ENCODE measurements at places on chromosomes 6 and 20. TPM values are rescaled to one million over a fixed set of nuclear protein-coding genes. Genes with fewer than 3 reads are reported as not detected.

DNA sequence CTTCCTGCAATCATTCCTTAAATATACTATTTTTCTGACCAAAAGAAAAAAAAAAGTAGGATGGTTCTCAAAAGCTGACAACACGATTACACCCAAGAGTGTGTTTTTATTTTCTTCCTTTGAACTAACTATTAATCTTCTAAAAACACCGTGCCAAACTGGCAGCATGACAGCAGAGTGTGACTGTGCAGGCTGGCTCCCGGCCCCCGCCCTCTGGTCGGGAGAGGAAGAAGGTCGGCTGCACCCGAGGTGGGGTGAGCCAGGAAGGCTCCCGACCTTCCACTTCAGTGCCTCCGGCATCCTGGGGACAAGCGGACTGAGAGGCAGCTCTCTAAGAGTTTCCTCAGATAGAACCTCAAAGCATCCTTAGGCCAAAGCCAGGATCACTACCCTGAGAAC, 29.2 kb downstream of the SLC22A23 start:
- peak; percentile 90 for DNase-seq

DNA sequence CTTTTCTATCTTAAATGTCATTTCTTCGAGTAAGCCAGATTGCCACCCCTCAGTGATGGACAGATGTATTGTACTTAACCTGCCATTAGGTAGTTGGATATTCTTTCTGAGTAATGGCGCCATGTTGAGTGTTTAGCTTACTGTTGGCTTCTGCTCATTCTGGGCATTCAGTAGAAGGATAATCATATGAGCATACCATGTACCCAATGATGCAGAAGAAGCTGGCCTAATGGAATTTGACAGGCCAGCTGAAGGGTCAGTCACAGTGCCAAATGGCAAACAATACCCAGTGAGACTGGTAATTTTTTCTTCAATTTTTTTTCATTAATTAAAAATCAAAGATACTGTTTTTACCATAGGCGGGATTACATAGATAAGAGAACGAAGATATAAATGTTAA, 1010.8 kb upstream of the EYS start:
- no peak for DNase-seq

GRCh38 chr20:34538671-34539123, 19.8 kb upstream of the MAP1LC3A start:
- DNase-seq = peak; percentile 76

- DNase-seq = no peak
Measured at GRCh38 chr6:8336406-8337057, 98.8 kb downstream of the SLC35B3 start.

DNA sequence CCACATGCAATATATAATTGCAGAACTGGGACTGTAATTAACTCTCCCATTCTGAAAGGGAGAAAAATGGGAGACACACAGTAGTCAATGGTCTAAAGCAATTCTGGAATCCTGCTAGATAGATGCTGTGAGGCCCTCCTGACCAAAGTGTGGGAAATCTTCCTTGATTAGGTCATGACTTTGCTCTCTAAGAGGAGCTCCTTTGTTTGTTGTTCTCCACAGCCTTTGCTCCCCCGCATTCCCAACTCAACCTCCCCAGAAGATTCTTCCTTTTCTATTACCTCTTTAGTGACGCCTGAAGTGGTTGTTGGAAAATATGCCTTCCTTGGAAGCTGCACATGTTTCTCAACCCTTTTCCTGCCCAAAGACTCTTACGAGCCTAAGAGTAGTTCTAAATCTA, 28.8 kb upstream of the LIN28B start:
- no peak for DNase-seq

- no peak for DNase-seq
Measured at GRCh38 chr6:99739526-99739925, 132.9 kb downstream of the PRDM13 start.

DNA sequence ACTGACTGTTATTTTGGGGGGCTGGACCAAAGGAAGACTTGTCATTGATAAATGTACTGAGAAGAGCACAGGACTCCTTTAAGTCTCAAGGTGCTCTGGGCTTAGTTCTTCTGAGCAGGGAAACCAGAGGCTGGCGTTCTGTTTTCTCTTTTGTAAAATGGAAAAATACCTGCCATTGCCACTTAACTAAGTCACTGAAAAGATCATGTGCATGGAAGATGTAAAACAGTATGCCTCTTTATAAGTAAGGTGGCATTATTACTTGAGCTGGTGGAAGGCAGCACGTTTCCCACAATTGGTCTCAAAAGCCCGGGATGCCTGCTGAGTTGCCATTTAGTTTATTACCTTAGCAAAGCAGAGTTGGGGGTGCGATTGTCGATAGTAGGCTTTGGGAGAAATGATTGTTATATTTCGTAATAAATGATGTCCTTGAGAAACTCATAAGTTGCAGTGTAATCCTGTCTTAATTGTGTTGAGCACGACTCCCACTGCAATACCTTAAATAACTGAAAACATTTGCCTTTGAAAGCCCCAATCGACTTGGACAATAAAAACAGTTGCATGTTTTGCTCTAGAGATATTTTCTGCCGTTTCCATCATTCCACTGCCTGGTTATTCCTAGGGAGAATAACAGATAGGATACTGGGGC, 3.6 kb downstream of the JARID2 start:
- DNase-seq = no peak

GRCh38 chr6:73923905-73924485, 228.0 kb downstream of the CD109 start:
- no peak for DNase-seq

- no peak for DNase-seq
Measured at GRCh38 chr6:25640446-25640845, 11.6 kb upstream of the SCGN start.

DNA sequence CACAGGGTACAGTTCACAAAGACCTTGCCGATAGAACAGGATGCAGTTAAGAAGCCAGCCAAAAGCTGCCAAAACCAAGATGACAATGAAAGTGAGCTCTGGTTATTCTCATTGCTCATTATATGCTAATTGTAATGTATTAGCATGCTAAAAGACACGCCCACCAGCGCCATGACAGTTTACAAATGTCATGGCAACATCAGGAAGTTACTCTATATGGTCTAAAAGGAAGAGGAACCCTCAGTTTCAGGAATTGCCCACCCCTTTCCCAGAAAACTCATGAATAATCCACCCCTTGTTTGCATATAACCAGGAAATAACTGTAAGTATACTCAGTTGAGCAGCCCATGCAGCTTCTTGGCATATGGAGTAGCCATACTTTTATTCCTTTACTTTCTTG, 748.7 kb downstream of the QKI start:
- no peak for DNase-seq

DNA sequence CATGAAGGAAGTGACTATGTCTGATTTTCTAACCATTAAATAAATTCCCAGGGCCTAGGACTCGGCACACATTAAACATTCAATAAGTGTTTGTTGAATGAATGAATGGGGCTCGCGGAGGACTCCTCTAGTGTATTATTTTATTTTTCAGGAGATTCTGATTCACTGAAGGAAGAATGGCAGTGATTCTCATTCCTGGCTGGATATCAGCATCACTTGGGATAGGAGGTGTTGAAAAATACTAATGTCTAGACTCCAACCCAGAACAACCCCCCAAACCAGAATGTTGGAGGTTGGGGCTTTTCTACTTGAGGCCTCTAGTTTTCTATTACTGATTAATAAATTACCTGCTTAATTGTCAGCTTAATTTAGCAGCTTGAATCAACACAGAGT, 195.4 kb downstream of the BTBD3 start:
- DNase-seq = no peak

GRCh38 chr6:142878407-142878806, 66.6 kb downstream of the HIVEP2 start:
- no peak for DNase-seq

DNA sequence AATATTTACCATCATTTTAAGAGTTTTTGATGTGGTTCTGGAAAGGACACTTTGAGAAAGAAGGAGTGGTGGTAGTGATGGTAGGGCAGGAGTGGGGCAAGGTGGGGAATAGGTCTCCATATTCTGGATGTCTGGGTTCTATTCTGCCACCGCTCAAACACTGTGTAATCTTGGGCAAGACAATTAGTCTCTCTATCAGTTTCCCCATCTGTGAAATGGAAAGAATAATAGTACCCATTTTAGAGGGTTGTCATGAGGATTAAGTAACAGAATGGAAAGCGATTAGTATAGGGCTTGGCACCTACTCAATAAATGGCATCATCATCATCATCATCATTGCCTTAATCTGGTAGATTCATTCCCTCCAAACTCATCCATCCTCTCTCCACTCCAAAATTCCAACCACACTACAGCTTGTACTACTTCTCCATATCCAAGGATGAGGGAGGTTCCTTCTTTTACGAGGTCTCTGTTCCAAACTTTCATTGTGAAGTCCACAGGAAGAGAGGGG, 982 bp upstream of the GGT7 start:
- DNase-seq = no peak

Gene PTCRA
- not detected for total RNA-seq

DNA sequence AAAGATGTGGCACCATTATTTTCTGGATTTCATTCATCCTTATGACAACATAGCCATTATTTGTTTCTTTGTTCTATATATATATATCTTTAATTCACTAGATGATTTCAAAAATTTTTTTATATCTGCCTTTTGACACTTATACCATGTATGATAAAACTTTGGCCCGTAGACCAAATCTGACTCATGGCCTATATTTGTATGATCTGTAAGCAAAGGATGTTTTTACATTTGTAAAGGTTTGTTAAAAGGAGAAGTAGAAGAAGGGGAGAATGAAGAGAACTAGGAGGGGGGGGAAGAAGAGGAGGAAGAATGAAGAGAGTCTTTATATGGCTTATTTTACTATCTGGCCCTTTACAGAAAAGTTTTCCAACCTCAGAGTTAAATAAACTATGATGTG, 279.7 kb downstream of the LAMA2 start:
- DNase-seq = no peak

Gene RAD21L1
- total RNA-seq = not detected

GRCh38 chr6:80466981-80467380, 360.5 kb downstream of the BCKDHB start:
- no peak for DNase-seq

DNA sequence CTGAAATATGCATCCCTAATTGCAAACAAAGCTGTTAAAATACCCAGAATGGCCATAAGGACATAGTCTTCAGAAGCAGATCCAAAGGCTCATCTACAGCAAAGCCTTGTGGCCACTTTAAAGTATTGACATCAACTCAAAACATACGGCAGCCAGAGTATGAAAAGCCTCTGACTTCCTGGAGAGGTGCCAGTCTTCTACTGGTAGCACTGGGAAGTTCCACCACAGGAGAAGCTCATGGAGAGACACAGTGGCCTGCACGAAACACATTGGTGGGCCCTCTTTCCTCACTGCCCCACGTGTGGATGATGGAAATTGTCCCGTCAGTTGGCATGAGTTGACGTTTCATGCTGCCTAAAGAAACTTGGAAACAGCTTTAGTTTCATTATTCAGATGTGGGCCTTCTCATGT, 202.6 kb upstream of the HEY2 start:
- no peak for DNase-seq

DNA sequence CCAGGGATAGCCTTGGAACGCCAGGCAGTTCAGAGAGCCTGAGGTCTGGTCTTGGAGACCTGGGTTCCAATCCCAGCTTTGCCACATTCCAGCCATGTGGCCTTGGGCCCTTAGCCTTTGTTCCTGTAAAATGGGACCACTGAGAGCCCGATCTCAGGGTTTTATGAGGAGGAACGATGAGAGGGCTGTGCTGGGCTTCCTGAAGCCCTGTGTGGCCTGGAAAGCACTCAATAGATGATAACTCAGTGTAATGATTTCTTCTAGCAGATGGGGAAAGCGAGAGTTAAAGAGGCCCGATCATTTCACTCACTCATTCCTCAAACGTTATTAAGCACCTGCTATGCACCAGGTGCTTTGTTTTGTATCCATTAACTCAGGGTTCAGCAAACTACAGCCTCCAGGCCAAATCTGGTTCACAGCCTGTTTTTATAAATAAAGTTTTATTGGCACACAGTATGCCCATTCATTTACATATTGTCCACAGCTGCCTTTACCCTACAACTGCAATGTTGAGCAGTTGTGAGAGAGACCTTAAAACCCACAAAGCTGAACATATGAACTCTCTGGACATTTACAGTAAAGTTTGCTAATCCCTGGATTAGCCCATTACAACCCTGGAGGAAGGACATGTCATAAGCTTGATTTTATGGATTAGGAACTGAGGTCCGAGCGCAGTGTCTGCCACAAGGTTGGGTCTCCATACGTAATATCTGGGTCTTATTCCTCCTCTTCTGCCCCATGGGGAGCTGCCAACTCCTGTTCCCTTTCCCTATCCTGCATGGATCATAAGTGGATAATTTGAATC, 90.4 kb downstream of the CEBPB start:
- no peak for DNase-seq

GRCh38 chr6:142324111-142324510, 22.3 kb downstream of the ADGRG6 start:
- DNase-seq = no peak

- no peak for DNase-seq
Measured at GRCh38 chr6:54320871-54321270, 12.6 kb downstream of the TINAG start.

GRCh38 chr6:135167617-135168016, 13.5 kb upstream of the MYB start:
- no peak for DNase-seq

Gene MLIP
- total RNA-seq = 3.6 TPM

GRCh38 chr6:34063651-34064050, 82.2 kb downstream of the GRM4 start:
- DNase-seq = no peak

- no peak for DNase-seq
Measured at GRCh38 chr6:154247119-154247861, 109.3 kb downstream of the IPCEF1 start.

Gene LINC00237
- not detected for total RNA-seq

DNA sequence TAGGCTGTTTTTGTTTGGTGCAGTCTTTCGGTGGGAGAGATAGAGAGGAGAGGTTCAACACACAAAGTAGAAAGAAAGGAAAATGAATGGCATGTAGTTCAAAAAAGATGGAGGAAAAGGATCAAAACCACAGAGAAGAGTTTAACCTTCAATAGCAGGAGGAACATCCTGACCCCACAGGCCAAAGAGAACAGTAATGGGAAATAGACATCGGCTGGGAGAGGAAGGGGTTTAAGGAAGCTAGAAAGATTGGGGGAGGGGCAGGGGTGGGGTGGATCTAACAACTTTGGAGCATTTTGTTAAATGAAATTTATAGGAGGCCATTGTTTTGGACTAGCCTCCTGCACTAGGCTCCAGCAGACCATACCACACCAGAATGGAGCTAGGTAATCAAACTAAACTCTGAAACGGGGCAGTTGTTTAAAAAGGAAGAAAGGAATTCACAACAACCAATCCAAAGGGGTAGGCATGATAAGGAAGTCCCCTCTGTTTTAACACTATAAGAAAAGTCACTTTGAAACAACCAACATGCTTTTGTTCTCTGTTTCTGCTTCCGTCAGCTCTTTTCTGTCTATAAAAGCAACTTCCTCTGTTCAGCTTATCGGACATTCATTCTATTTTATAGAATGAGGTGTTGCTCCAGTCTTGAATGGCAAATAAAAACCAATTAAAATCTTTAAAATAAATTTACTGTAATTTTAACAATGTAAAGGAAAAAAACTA, 82.6 kb downstream of the EPB41L2 start:
- DNase-seq = no peak

- DNase-seq = no peak
Measured at GRCh38 chr20:58406422-58407001, 17.5 kb downstream of the VAPB start.

- DNase-seq = no peak
Measured at GRCh38 chr6:89385156-89385667, 26.9 kb downstream of the RRAGD start.

Gene SYNCRIP
- 113 TPM for total RNA-seq
